Aorta (tissue), 5 donors: ENCODE measurements at places on chromosomes 16 and 17. TPM values are rescaled to one million over a fixed set of nuclear protein-coding genes. Genes with fewer than 3 reads are reported as not detected.

DNA sequence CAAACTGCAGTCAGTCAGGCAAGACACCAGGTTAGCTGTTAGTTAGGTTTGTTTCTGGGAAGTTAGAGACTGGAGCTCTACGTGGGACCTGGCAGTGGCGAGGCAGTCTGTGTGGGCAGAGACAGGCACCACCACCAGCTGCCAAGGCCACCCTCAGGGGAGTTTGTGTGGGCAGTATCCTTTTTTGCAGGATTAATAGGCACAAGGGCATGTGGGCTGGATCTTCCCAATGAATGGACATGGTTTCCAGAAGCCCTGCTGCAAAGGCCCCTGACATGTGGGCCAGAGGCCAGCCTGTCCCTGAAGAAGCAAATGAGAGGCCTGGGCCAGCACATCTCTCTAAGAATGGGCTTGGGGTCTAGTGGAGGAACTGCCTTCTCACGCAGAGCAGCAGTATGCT is 19.2 kb upstream of the SREBF1 start:
- no peak overlapping the region for H3K27ac ChIP-seq
- H3K4me3 ChIP-seq, result no peak overlapping the region
- H3K4me1 ChIP-seq, result no peaks in the 10 kb centered on the region
- H3K36me3 ChIP-seq, result no peaks in the 10 kb centered on the region
- H3K27me3 ChIP-seq, result no peaks in the 10 kb centered on the region

GRCh38 chr17:32486701-32487472 is at the start of gene CDK5R1:
TSS of gene CDK5R1 (plus strand) at chr17:32486993. CDS start at chr17:32487621, 628 bp downstream.
- H3K27me3 ChIP-seq, result no peaks in the 10 kb centered on the region
- H3K4me3 ChIP-seq, result peak within 1 kb of the TSS; percentile 57
- no peaks in the 10 kb centered on the region for H3K4me1 ChIP-seq
- DNase-seq, result peak; percentile 79
- H3K27ac ChIP-seq, result no peak within 1 kb of the TSS

The TRPV2 gene
- total RNA-seq, result 33.4 TPM

- H3K36me3 ChIP-seq, result peaks cover 4% of the 10 kb centered on the region
- H3K27ac ChIP-seq, result no peak overlapping the region
- no peaks in the 10 kb centered on the region for H3K27me3 ChIP-seq
Measured at GRCh38 chr17:37574427-37574826, 34.8 kb downstream of the SYNRG start.

The TEKT1 gene
- not detected for total RNA-seq

- H3K27ac ChIP-seq, result no peak overlapping the region
- no peaks in the 10 kb centered on the region for H3K36me3 ChIP-seq
- H3K4me3 ChIP-seq, result no peak overlapping the region
- no peaks in the 10 kb centered on the region for H3K4me1 ChIP-seq
- H3K27me3 ChIP-seq, result no peaks in the 10 kb centered on the region
Measured at GRCh38 chr17:79497777-79498348, 113.0 kb downstream of the RBFOX3 start.

GRCh38 chr17:5694551-5694950 is 110.2 kb upstream of the NLRP1 start:
- H3K27ac ChIP-seq, result no peak overlapping the region
- H3K36me3 ChIP-seq, result no peaks in the 10 kb centered on the region
- no peak for DNase-seq
- H3K4me3 ChIP-seq, result no peak overlapping the region

DNA sequence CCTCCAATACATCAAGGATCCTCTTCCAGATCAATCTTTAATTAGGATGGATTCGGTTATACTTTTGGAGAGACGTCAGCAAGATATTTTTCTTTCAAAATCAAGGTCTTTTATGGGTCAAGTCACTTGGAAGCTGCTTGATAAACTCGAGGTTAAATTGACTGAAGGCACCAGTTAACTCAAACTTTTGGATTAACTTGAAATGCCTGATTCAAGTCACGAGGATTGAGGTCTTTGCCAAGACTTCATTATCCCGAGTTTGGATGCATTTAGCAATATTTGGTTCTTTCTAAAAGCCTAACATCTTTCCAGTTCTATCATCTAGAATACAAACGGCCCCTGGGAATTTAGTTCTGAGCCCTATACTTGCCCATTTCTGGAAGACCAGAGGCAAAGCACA is 82.9 kb downstream of the MYH11 start:
- DNase-seq, result no peak
- peaks cover 3% of the 10 kb centered on the region for H3K4me1 ChIP-seq
- H3K27ac ChIP-seq, result no peak overlapping the region
- H3K4me3 ChIP-seq, result no peak overlapping the region
- H3K27me3 ChIP-seq, result no peaks in the 10 kb centered on the region

The CCL17 gene
- 0.94 TPM for total RNA-seq

The CCT6B gene
- 2.4 TPM for total RNA-seq

The CCDC154 gene
- total RNA-seq, result 1.8 TPM

DNA sequence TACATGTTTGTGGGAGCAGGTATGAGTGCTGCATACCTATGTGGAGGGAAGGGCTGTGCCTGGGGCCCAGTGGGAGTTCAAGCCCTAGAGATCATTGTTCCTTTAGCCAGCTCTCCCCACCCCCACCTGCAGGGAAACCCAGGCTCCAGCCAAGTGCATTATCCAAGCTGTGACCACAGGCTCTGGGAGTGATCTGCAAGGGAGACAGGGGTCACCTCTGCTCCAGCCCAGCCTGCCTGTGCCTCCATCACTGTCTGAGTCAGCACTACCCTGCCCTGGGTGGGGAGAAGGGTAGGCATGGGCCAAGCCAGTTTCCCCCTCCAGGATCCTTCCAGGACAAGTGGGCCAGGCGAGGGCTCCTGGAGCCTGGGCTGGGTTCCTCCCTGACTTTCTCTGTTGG is 32.1 kb upstream of the SBK1 start:
- H3K36me3 ChIP-seq, result no peaks in the 10 kb centered on the region
- H3K27me3 ChIP-seq, result no peaks in the 10 kb centered on the region
- H3K4me3 ChIP-seq, result no peak overlapping the region
- H3K4me1 ChIP-seq, result no peaks in the 10 kb centered on the region
- no peak overlapping the region for H3K27ac ChIP-seq
- DNase-seq, result no peak

GRCh38 chr17:47942096-47942510 is 732 bp downstream of the PNPO start:
- H3K4me3 ChIP-seq, result peak overlapping the region; percentile 71
- H3K4me1 ChIP-seq, result no peaks in the 10 kb centered on the region
- peak; percentile 22 for DNase-seq
- no peaks in the 10 kb centered on the region for H3K27me3 ChIP-seq

DNA sequence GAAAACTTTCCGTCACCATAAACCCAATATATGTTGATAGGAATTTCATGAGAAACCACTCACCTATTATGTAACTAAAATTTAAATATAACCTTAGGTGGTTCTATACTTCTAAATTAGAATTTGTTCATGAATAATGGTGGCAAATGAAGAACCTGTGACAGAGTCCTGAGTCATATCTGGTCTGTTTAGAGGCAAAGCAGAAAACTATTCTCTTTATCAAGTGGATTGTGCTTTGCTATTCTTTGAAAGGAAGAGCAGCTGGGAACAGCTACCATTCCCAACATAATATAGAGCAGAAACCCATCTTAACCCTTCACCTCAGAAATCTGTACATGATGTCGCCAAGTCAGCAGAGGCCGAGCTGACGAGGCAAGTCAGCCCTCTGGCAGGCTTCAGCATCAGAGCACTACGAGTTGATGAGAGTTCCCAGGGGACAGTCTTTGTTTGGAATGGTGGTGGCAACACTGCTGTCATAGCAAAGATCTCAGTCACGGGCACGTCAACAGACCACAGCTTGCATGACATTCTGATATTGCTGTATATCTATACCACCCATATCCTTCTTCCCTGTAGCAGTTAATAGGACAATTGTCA is 631.9 kb upstream of the CA10 start:
- H3K36me3 ChIP-seq, result no peaks in the 10 kb centered on the region
- no peaks in the 10 kb centered on the region for H3K4me1 ChIP-seq
- no peak for DNase-seq

DNA sequence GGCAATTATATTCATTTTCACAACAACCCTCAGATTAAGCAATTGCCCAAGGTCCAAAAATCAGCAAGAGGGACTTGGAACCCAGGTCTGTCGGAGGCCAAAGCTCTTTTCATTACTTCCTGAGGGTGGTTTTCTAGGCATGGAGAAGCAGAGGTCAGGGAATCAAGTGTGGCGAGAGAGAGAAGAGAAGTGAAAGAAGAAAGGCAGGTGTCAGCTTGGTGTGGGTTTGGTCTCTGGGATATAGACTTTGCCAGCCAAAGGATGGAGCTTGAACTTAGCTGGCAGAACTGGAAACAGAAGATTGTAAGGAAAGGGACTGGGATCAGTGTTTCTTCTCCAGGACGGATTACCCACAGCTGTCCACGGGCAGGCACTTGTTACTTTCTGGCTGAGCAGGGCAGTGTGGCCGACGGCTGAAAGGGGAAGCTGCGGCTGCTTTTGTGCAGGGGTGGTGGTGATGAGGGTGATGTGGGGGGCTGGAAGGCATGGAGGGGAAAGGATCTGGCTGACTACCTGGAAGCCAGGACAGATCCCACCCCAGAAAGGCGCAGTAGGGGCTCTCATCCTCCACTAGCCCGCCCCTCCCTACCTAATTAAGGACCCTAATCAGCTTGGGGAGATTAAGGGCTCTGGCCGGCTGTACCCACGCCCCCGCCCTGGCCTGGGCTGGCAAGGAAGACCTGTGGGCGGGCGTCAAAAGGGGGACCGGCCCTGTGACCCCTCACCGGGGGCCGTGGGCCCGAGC is at the start of gene GUCY2D:
TSS of gene GUCY2D (plus strand) at position 640 of the 745 bp plus-strand sequence. CDS start 433 bp downstream, outside the sequence.
- DNase-seq, result no peak
- no peaks in the 10 kb centered on the region for H3K27me3 ChIP-seq
- H3K4me3 ChIP-seq, result no peak within 1 kb of the TSS
- no peaks in the 10 kb centered on the region for H3K36me3 ChIP-seq
- no peaks in the 10 kb centered on the region for H3K4me1 ChIP-seq

GRCh38 chr16:10600782-10601443 is 20.5 kb upstream of the EMP2 start:
- DNase-seq, result no peak
- H3K4me1 ChIP-seq, result no peaks in the 10 kb centered on the region
- H3K4me3 ChIP-seq, result no peak overlapping the region
- no peaks in the 10 kb centered on the region for H3K27me3 ChIP-seq

The IRX5 gene
- total RNA-seq, result 0.91 TPM

- H3K27me3 ChIP-seq, result no peaks in the 10 kb centered on the region
- H3K36me3 ChIP-seq, result no peaks in the 10 kb centered on the region
- no peak overlapping the region for H3K4me3 ChIP-seq
- H3K27ac ChIP-seq, result no peak overlapping the region
- DNase-seq, result no peak
Measured at GRCh38 chr16:27952811-27953210, 110.7 kb downstream of the GSG1L start.

DNA sequence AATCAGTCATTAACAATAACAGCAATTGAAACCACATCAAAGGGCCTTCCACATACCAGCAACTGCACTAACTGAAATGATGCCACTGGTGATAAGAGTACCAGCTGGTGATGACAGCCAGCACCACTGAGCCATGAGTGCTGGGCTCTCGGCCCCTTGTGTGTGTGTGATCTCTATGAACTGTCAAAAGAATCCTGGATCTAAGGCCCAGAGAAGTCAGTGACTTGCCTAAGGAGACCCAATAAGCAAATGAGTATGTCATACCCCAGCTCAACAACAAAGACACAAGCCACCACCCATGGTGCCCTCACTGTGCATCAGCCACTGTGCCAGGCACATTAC is 220.9 kb downstream of the ZNF423 start:
- no peak overlapping the region for H3K4me3 ChIP-seq
- H3K27me3 ChIP-seq, result no peaks in the 10 kb centered on the region
- H3K36me3 ChIP-seq, result no peaks in the 10 kb centered on the region
- H3K4me1 ChIP-seq, result no peaks in the 10 kb centered on the region
- H3K27ac ChIP-seq, result no peak overlapping the region

DNA sequence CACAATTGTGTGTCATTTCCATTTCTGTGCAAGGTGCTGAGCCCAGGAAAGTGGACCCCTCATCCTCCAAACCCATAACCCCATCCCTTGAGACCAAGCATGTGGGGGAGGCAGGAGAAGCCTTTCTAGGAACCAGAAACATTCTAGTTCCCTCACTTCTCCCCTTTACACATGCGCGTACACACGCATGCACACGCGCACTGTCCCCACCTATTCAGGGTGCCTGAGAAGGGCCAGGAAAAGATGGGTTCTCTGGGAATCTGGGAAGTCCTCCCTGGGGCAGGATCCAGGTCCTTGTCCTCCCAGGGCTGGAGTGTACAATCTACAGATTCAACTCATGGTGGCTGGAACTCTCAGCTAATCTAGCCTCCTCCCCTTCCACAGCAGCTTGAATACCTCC is 2.4 kb downstream of the PPY start:
- no peak overlapping the region for H3K27ac ChIP-seq
- no peaks in the 10 kb centered on the region for H3K27me3 ChIP-seq
- H3K4me1 ChIP-seq, result no peaks in the 10 kb centered on the region
- H3K36me3 ChIP-seq, result no peaks in the 10 kb centered on the region
- H3K4me3 ChIP-seq, result no peak overlapping the region

The MON1B gene
- 47.1 TPM for total RNA-seq

The TNFRSF13B gene
- not detected for total RNA-seq

- no peak overlapping the region for H3K4me3 ChIP-seq
- no peak overlapping the region for H3K27ac ChIP-seq
- no peaks in the 10 kb centered on the region for H3K27me3 ChIP-seq
- H3K36me3 ChIP-seq, result no peaks in the 10 kb centered on the region
Measured at GRCh38 chr17:57783338-57783742, 38.2 kb upstream of the CCDC182 start.

DNA sequence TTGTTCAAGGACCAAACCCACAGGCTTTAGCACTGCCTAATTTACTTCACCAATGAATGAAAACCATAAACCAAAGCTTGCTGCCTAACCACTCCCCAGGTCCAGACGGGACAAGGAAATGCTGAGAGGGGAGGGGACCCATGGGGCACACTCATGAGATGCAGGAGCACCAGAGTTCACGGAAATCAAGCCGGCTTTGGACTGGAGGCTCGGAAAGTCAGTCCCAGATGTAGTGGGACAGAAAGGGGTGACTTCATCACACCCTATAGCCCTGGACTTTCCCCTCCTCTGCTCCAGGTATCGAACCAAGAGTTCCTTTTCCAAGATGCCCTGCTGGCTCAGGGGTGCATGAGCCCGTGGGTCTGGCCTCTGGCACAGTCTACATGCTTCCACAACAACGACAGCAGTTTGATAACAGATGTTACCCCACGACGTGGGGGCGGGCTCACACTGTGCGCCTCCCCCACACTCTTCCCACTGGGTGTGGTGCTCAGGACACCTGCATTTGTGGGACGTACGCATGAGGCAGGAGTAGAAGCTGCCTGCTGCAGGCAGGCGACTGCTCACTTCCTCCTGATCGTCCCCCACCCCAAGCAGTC is 63.2 kb downstream of the AMFR start:
- peak; percentile 19 for DNase-seq
- no peak overlapping the region for H3K27ac ChIP-seq
- no peaks in the 10 kb centered on the region for H3K4me1 ChIP-seq
- peaks cover 15% of the 10 kb centered on the region for H3K36me3 ChIP-seq
